ENCODE measurements at places on chromosomes 13 and 19.
A peak's percentile ranks its signal among the peaks of the same experiment; 100 is the strongest.

GRCh38 chr13:77502104-77502720 is 33.3 kb upstream of the SCEL start:
- no peak for DNase-seq

DNA sequence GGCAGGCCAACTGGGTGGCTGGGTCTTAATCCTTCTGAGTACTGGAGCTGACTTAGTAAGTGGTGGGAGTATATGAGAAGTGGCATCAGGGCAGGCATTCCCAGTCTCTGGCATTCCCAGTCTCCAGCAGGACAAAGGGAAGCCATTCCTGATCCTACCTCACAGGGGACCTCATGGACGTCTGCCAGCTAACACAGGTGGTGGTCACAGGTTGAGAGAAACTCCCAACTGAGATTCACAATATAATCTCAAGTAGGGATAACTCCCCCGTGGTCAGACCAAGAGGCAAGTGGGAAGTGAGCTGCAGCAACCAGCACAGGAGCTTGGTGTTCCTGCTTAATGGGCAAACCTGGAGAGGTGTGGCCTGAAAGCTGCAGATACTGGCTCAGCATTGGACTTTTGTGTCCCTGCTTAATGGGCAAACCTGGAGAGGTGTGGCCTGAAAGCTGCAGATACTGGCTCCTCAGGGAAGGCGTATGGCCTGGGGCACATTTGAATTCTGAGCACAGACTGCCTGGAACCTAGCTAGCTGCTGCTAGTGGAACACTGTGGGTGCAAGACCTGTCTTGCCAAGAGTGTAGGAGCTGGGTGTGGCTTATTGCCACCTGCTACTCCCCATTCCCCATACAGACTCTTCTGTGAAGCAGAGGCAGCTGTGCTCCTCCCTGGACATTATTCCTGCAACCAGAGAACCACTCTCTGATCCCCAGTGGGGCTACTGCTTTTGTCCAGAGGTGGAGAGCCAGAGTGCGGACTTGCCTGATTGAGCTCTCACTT is 25.9 kb upstream of the OR10H2 start:
- DNase-seq = no peak

GRCh38 chr19:42693760-42694350 is 46.4 kb downstream of the PSG3 start:
- DNase-seq = no peak

- peak; percentile 99 for DNase-seq
Observed at GRCh38 chr19:49808711-49809159, 4.4 kb downstream of the FUZ start.

DNA sequence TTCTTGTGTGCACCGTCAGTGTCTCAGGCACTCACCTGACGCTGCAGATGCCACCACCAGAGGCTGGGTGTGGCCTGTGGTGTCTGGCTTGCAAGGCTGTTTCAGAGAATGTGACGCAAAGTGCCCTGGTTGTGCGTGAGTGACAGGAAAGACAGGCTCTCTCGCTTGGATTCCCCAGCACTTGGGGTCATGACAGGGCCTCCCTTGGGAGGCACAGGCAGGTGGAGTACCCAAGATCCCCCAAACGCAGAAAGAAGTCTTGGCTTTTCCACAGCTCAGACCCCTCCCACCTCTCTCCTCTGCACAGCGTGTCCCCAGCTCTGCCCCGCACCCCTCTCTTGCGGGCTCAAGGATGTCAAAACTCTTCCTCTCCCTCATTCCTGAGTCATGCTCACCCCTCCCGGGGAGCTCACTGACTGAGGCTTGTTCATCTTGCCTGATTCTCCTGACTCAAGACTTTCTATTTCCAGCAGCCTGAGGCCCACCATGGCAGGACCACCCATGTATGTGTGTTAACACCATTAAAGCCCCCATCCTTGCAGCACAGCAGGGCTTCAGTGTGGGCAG is 21.0 kb downstream of the DHX34 start:
- DNase-seq = no peak

DNA sequence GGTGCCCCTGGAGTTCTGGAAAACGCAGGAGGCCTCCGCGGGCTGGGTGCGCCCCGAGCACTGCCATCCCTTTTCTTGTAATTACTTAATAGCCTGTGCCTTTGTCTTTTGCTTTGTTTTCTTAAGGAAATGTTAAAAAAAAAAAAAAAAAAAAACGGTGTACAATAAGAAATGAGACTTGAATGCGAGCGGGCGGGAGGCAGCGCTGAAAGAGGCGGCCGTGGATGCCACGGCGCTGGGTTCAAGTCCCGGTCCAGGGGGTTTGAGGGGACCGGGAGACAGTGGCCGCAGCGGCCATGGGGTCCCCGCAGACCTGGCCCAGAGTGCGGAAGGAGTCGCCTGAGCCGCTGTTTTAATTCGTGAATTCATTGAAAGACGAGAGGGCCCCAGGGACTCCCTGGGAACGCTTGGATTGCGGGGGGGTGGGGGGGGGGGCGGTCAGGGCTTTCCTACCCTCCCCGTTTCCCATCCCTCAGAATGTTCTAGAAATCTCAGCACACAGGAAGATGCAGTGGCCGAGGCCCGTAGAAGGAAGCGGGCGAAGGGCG is 349.2 kb upstream of the ARGLU1 start:
- no peak for DNase-seq

- no peak for DNase-seq
Observed at GRCh38 chr13:107642831-107643230, 572.5 kb downstream of the LIG4 start.

DNA sequence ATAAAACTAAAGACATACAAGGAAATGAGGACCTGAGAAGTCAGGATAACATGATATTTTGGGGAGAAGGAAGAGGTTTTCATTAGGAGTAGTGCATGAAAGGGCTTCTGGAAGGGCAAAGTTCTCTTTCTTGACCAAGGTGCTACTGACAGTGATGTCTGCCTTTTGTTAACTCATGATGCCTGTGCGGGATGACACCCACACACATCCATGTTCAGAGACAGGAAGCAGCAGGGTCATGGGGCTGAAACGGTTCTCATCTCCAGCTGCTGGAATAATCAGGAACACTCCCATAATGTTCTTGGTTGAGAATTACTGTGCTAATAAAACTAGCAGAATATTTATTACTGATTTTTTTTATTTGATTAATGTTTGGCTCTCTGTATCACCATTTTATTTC is 29.1 kb downstream of the KCNC3 start:
- DNase-seq = no peak

DNA sequence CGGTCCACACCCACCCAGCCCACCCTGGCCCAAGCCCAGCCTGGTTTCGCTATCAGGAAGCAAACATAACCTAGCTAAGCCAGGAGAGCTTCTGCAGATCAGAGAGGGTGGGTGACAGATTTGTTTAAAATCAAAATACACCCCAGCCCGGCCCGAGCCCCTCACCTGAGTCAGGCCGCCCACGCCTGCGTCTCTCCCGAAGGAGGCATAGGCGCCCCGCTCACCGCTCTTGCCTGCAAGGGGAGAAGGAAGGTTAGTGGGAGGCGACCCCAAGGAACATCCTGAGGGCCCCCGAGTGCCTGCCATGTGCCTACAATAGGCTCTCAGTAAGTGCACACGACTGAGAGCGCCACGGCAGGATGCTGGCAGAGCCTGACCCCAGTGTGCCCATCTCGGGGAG is 21.9 kb upstream of the UQCR11 start:
- DNase-seq = no peak

- DNase-seq = no peak
Observed at GRCh38 chr19:29715701-29716581, 880 bp upstream of the C19orf12 start.

DNA sequence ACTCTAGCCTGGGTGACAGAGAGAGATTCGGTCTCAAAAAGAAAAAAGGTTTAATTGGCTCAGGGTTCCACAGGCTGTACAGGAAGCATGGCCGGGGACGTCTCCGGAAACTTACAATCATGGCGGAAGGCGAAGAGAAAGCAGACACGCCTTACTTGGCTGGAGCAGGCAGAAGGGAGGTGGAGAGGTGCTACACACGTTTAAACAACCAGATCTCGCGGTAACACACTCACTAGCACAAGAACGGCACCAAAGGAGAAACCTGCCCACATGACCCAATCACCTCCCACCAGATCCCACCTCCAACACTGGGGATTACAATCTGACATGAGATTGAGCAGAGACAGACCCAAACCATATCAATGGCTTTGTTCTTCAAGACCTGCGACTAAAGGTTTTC is 12.8 kb downstream of the CASP14 start:
- no peak for DNase-seq

- no peak for DNase-seq
Observed at GRCh38 chr13:74761801-74762757, 627.9 kb upstream of the KLF12 start.

GRCh38 chr13:94196413-94196812 is 283.1 kb downstream of the DCT start:
- no peak for DNase-seq

GRCh38 chr19:6693681-6694080 is 23.7 kb upstream of the TNFSF14 start:
- DNase-seq = no peak

GRCh38 chr19:41261474-41262190 is 2.5 kb upstream of the HNRNPUL1 start:
- no peak for DNase-seq

- DNase-seq = no peak
Observed at GRCh38 chr19:40378509-40378908, 11.5 kb downstream of the HIPK4 start.

DNA sequence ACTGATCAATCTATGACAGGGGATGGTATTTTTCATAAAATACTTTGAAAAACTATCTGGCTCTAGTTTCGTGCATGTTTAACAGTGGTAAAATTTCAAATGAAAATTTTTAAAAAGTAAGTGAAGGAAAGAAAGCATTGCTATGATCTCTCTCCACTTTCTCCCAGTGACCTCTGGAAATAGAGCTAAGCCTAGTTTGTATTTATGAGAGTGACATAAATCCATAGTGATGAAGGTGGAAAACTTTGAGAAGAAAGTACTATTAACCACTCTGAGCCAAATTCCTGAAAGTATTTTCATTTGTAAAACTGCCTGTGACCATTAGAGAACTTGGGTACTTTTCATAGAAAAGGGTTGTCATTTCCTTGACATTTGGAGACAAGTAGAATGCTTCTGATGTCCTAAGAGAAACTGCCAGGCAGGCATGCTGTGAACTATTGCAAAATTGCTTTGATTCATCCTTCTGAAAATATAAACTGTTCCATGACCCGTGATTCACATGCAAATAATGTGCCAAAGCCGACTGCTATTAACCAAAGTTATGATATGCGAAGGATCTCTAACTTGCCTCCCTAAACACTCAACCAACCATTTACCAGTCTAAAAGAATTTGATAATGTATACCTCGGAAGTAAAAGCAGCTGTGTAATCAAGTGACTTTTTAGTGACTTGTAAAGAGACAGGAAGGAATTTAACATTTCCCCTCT is 133.2 kb downstream of the VWA8 start:
- DNase-seq = no peak

- peak; percentile 100 for DNase-seq
Observed at GRCh38 chr19:7522072-7522922, at the start of gene MCOLN1. Gene MCOLN1, plus strand, starts transcription at chr19:7522624. Its CDS starts 127 bp downstream, at chr19:7522751.

DNA sequence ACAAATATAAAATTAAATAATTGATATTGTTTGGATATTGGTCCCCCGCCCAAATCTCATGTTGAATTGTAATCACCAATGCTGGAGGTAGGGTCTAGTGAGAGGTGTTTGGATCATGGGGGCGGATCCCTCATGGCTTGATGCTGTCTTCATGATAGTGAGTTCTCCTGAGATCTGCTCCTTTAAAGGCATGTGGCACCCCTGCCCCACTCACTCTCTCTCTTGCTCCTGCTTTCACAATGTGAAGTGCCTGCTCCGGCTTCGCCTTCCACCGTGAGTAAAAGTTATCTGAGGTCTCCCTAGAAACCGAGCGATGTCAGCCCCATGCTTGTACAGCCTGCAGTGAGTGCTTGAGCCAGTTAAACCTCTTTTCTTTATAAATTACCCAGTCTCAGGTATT is 248.2 kb downstream of the PCDH9 start:
- DNase-seq = no peak

- no peak for DNase-seq
Observed at GRCh38 chr13:77724092-77724491, 26.6 kb downstream of the SLAIN1 start.

DNA sequence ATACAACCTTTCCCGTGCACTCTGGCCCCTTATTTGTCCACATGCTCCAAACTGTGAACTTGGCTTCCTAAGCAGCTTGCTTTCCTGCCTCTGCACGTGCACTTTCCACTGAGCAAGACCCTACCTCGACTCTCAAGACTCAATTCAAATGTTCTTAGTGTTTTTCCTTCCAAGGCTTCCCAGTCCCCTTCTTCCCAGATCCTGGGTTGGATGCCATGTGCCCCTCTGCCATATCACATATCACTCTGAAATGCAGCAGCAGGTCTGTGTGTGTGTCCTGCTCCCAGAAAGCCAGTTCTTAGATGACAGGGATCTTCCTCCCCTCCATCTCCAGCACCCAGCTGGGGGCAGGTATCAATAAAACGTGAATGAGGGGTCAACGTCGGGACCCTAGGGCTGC is 3.0 kb downstream of the ZNF557 start:
- no peak for DNase-seq

- DNase-seq = no peak
Observed at GRCh38 chr19:20558571-20558970, 7.0 kb downstream of the ZNF737 start.

- DNase-seq = peak; percentile 75
Observed at GRCh38 chr19:18589380-18590272, 1.0 kb downstream of the REX1BD start.

DNA sequence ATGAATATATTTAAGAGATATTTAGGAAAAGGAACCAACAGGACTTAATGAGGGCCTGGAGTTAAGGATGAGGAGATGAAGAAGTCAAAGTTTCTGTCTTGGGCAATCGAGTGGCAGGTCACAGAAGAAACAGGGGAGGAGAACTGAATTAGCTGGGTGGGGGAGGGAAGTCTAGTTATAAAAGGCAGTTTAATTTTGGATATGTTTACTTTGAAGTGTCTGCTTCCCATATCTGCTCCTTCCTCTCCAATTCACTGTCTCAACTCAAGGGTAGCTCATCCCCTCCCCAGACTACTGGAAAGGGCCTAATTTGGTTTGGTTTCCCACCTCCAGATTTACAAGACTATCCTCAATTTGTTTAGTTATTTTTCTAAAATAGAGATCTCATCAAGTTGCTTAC is 195.9 kb downstream of the VWA8 start:
- DNase-seq = no peak

DNA sequence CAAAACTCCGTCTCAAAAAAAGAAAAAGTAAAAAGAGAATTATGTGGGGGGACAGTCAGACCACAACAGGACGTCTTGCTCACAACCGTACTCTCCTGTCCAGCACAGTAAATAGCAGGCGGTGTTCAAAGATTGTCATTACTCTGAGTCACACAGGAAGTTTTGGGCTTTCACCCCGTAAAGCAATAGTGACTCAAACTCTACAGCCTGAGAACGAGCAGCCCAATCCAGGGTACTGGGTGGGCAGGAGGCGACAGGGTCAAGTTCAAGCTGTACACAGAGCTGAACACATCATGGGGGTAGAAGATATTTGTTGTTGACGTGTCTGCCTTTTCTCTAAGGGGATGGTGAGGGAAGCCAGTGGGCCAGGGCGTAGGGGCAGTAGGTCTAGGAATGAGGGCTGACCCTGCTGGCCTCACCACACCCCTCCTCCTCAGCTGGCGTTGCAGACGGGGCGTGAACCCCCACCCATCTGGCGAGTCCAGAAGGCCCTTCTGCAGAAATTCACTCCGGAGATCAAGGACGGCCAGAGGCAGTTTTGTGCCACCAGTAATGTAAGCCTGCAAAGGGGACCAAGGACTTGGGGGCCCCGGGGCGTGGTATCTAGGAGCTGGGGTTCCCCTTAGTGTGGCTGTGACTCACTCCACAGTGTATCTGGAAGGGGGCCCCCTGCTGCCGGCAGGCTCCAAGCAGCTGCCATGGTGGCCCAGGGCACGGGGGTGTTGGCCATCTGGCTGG is 23.3 kb downstream of the PRR12 start:
- no peak for DNase-seq
